ENCODE measurements at places on chromosomes 5 and 9.
A peak's percentile ranks its signal among the peaks of the same experiment; 100 is the strongest.

DNA sequence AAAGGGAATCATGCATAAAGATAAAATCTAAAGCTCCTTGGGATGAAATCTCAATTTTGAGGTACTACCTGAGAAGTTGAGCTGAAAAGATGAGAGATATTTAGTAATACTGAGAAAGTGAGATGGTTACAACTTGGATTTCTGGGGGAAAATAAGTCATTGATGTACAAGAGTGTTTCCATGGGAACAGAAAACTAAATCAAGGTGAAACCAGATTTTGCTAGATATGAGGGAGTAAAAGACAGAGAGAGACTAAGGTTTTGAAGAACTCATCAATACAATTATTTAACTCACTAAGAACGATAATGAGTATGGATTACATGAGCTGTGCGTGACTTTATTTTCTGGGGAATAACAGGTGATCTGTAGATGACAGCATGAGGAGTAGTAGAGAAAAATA, 10.2 kb upstream of the ST8SIA4 start:
- DNase-seq, result no peak

GRCh38 chr5:147446523-147446922, 63.3 kb downstream of the DPYSL3 start:
- DNase-seq, result no peak

DNA sequence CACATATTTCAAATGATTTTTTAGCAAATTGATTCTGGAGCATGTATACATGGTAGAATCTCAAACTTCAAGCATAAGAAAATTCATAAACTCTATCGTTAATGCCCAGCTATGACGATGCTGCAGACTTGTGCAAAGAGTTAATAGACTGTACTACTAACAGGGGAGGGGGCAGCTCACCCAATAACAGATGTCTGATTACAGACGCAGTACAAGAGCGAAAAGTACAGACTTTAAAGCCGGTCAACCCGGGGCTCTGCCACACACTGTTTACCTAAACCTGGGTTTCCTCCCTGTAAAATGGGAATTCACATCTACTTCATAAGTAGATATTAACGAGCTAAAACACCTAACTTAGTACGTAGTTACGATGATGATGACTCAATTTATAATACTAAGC, 651 bp downstream of the TRIM23 start:
- no peak for DNase-seq

- no peak for DNase-seq
Observed at GRCh38 chr5:110638970-110639902, 87.2 kb downstream of the TMEM232 start.

- no peak for DNase-seq
Observed at GRCh38 chr5:10262121-10262774, 12.2 kb downstream of the CCT5 start.

- no peak for DNase-seq
Observed at GRCh38 chr9:33297432-33297831, 7.1 kb downstream of the NFX1 start.

DNA sequence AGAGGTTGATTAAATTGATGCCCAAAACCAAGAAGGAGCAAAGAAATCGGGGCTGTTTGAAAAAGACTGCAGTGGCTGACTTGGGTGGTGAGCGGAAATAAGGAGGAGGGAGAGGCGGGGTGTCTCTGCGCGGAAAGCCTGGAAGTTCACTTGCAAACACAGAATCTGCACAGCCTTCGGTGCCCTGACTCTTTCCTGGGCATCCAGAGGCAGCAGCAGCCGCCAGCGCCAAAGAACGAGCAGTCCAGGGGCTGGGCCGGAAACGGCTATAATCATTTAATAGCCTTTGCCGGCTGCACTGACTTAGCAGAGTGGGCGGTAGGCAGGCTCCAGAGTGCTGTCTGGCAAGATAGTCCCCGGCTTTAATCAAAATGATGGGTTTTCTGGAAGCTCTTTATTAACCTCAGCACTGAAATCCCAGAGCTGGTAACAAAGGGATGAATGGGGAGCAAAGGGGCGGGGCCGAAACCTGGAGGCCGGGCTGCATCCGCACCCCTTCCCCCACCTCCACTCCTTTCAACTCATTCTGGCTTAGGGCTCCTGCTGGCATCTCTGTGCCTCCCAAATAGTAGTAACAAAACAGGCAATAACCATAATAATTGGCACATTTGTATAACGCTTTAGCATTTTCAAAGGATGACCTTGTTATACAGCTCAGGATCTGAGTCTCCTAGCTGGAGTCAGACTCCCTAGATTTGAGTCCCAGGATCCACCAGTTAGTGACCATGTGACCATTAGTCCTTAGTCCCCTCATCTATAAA, 35.7 kb downstream of the PCDHAC2 start:
- no peak for DNase-seq

DNA sequence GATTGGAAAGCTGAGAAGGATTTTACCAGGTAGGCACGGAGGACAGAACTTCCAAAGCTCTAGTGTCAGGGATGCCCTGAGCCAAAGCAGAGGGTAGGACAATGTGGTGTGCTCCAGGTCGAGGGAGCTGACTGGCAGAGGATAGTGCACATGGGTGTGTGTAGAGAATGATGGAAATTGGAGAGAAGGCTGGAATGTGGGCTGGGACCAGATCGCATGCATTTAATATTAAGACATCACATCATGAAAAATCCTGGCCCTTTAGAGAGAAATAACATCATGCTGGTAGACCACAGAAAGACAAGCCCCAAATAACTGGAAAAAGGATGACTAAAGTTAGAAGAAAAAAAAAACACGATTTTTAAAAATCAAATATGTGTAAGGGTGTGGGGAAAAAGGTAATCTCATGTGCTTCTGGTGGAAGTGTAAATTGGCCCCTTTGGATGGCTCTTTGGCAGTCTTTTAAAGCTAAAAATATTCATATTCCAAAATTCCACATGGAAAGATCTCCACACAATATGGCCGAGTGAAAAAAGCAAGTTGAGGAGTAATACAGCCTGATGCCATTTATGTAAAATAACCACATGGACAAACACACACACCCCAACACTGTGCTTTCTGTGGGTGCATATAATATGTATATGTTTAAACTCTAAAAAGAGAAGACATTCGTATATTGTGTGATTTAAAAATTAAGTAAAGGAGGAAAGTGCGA, 67.0 kb upstream of the TGFBR1 start:
- DNase-seq, result no peak

- peak; percentile 75 for DNase-seq
Observed at GRCh38 chr5:134132372-134133187, 18.1 kb downstream of the TCF7 start.

- DNase-seq, result no peak
Observed at GRCh38 chr9:116149844-116150243, 3.7 kb upstream of the PAPPA start.

DNA sequence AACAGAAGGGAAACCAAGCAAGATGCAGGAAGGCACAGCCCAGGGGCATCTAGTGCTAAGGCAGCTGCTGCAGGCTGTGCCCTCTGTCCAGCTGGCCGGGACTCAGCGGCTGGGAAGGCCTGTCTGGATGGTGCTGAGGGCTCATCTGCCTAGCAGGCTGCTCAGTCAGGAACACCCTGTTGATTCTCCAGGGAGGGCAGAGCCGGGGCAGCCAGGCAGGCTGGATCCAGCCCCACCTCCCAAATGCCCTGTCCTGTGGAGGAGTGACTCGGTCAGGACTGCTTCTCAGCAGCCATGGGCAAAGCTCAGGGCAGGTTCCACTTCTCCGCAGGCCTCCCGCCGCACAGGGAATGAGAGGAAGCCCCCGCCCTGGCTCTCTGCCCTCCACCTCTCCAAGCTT, 7.8 kb upstream of the LCN9 start:
- no peak for DNase-seq

DNA sequence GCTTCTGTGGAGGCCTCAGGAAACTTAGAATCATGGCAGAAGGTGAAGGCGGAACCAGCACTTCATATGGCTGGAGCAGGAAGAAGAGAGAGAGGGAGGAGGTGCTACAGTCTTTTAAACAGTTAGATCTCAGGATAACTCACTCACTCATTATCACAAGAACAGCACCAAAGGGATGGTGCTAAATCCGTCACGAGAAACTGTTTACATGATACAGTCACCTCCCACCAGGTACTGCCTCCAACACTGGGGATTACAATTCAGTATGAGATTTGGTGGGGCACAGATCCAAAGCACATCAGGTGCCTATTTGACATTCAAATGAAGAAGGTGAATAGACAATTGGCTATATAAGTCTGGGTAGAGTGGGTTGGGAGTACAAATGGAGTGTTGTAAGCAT, 35.2 kb downstream of the FKTN start:
- DNase-seq, result no peak

DNA sequence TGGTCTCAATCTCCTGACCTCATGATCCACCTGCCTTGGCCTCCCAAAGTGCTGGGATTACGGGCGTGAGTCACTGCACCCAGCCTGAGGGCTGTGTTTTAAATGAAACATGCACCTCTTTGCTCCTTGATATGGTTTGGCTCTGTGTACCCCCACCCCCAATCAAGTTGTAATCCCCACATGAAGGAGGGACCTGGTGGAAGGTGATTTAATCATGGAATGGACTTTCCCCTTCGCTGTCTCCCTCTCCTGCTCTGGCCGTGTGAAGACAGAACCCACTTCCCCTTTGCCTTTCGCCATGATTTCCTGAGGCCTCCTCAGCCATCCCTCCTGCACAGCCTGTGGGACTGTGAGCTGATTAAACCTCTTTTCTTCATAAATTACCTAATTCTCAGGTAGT, 12.5 kb upstream of the NOTCH1 start:
- DNase-seq, result no peak

DNA sequence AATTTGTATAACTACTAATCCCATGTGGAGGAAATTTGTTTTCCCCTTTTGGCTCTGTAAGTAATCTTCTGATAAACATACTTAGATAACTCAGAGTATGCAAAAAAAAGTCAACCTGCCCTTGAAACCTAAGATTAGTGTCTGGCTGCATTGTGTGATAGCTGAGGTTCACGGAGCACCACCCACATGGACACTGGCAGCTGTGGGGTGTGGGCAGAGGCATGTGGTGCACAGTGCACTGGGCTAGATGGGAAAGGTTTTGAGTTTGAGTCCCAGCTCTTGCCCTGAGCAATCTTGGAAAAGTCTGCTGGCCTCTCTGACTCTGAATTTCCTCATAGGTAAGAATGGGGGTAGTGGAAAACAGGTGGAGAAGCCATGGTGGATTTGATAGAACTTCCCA, 75.1 kb downstream of the PLCXD3 start:
- no peak for DNase-seq

DNA sequence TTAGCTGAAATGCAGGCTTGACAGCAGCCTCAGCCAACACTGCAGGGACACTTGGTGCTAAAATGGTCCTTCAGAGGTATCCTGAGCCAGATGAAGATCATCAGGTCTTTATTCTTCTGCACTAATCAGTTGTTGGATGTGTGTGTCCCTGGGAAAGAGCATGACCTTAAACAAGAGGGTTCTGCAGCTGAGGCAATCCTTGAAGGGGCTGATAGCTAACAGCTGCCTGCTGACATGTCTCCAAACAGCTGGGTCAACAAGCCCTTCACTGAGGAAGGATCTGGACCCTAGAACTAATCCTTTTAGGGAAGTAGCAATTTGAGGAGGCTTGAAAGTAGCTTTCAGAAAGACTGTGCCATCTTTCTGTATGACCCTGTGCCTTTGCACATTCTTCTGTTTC, 376.3 kb upstream of the ACTBL2 start:
- DNase-seq, result no peak

Data from stimulated activated naive CD4-positive, alpha-beta T cell treated with Interleukin-2 at 50 U/mL for 16 hours (primary cell).